ENCODE measurements at places on chromosomes 4 and X.

- H3K27ac ChIP-seq = no peak overlapping the region
- no peak for DNase-seq
- peaks cover 14% of the 10 kb centered on the region for H3K36me3 ChIP-seq
These were observed 59.5 kb upstream of the TADA2B start for GRCh38 chr4:6983544-6984142.

- no peaks in the 10 kb centered on the region for H3K27me3 ChIP-seq
- DNase-seq = no peak
These were observed 82.7 kb downstream of the TENM3 start for GRCh38 chr4:182325848-182326255.

- H3K36me3 ChIP-seq = peaks cover 6% of the 10 kb centered on the region
- no peak overlapping the region for H3K27ac ChIP-seq
- H3K4me3 ChIP-seq = no peak overlapping the region
These were observed 110.9 kb downstream of the FBXW7 start for GRCh38 chr4:152424977-152425376.

DNA sequence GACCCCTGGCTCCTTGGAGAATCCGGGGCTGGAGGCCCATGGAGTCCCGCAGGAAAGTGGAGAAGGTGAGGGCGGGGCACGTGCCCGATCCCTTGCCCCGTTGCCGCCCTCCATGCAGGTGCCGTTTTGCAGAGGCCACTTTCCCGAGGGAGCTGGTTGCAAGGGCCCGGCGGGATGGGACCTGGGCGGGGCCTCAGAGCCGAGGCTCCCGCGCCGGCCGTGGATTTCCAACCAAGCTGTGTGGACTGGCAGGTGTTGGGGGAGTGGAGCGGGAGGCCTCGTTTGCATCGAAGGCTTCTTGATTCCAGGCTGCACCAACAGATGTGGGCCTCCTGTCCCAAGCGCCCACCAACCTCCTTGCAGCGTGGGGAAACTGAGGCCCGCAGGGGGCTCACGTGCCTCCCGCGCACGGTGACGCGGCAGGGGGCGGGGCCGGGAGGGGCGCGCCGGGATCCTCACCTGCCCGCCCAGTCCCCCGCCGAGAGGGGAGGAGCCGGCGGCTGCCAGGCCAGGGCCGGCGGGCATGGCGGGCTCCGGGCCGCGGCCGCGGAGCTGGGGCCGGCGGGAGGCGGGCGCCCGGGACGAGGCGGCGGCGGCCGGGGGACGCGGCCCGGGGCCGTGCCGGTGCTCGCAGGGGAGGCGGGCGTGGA, 24.9 kb downstream of the SH3BP2 start:
- H3K27ac ChIP-seq = peak overlapping the region; percentile 85
- no peak for DNase-seq
- peak overlapping the region; percentile 83 for H3K4me3 ChIP-seq

GRCh38 chrX:9866633-9867032, 80.4 kb downstream of the SHROOM2 start:
- DNase-seq = no peak
- H3K4me3 ChIP-seq = no peak overlapping the region
- peaks cover 12% of the 10 kb centered on the region for H3K4me1 ChIP-seq

DNA sequence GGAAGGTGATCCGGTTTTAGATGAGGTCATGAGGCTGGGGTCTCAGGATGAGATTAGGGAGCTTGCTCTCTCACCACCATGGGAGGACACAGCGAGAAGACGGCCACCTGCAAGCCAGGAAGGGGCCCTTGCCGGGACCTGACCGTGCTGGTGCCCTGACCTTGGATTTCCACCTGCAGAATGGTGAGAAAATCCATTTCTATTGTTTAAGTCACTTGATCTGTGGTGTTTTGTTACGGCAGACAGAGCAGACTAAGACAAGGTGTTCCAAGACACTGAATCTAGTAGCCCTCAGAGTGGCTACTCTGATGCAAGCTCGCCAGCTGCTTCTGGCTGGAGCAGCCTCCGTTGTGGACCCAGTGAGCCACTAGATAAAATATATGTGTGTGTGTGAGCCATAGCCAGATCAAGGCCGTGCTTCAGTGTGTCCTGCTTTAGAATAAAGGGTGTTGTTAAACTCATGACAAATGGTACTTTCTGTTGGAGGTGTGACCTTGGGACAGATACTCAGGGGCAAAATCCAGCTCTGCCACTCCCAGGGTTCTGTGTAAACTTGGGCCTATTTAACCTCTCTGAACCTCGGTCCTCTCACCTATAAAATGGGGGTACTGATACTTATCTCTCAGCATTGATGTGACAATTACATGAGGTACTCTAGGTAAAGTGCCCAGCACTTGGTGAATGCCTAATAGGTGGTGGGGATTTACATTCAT, 67.9 kb upstream of the STX18 start:
- no peak overlapping the region for H3K27ac ChIP-seq
- H3K36me3 ChIP-seq = peaks cover 34% of the 10 kb centered on the region
- H3K27me3 ChIP-seq = no peaks in the 10 kb centered on the region

DNA sequence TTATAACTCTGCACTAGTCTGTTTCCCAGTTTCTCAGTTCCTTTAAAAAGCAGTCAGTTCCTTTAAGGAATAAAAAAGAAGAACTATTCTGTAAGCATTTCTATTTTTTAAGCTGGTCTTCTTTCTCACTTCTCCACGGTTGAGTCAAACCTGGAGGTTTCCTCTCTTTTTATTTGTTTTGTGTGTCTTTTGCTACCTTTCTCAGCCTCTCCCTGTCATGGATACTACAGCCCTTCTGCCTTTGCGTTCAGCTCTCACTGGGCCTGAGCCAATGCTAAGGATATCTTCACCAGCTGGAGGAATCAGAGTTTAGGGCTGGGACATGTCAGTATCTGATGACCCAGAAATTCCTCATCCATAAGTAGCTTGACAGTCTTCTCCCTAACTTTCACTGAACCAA, 49.7 kb upstream of the PRKX start:
- H3K4me1 ChIP-seq = peaks cover 6% of the 10 kb centered on the region
- H3K36me3 ChIP-seq = no peaks in the 10 kb centered on the region
- H3K27ac ChIP-seq = no peak overlapping the region
- peaks cover 10% of the 10 kb centered on the region for H3K27me3 ChIP-seq
- no peak for DNase-seq

- peak overlapping the region; percentile 85 for H3K27ac ChIP-seq
- DNase-seq = no peak
- H3K4me3 ChIP-seq = no peak overlapping the region
- peaks cover 77% of the 10 kb centered on the region for H3K4me1 ChIP-seq
- H3K36me3 ChIP-seq = peaks cover 31% of the 10 kb centered on the region
- H3K27me3 ChIP-seq = no peaks in the 10 kb centered on the region
These were observed 6.9 kb downstream of the GAK start for GRCh38 chr4:925171-925570.

DNA sequence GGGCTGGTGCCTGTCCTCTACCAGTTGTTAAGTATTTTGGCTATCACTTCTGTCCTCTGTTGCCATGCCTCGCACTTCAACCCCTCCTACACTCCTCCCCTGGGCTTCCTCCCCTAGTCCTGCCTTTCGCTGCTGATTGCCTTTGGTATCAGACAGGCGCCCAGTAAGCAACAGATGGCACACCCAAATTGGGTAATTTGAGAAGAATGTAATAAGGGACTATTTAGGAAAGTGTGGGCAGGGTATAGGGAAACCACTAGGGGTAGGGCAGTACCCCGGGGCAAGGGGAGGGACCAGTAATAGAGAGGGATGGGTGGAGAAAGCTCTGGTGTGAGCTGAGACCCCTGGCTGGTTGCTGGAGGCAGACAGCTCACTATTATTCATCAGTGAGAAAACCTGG, 172.7 kb upstream of the USP9X start:
- no peak overlapping the region for H3K4me3 ChIP-seq
- peaks cover 5% of the 10 kb centered on the region for H3K4me1 ChIP-seq
- no peak for DNase-seq
- H3K27me3 ChIP-seq = no peaks in the 10 kb centered on the region

GRCh38 chr4:141038428-141038827, 94.8 kb downstream of the RNF150 start:
- H3K27ac ChIP-seq = no peak overlapping the region
- H3K36me3 ChIP-seq = no peaks in the 10 kb centered on the region
- peaks cover 3% of the 10 kb centered on the region for H3K27me3 ChIP-seq
- H3K4me3 ChIP-seq = no peak overlapping the region
- DNase-seq = no peak
- H3K4me1 ChIP-seq = no peaks in the 10 kb centered on the region

- no peak for DNase-seq
- peaks cover 7% of the 10 kb centered on the region for H3K4me1 ChIP-seq
- peaks cover 4% of the 10 kb centered on the region for H3K27me3 ChIP-seq
- H3K36me3 ChIP-seq = no peaks in the 10 kb centered on the region
- H3K4me3 ChIP-seq = no peak overlapping the region
These were observed 24.9 kb downstream of the TNMD start for GRCh38 chrX:100609591-100609990.

DNA sequence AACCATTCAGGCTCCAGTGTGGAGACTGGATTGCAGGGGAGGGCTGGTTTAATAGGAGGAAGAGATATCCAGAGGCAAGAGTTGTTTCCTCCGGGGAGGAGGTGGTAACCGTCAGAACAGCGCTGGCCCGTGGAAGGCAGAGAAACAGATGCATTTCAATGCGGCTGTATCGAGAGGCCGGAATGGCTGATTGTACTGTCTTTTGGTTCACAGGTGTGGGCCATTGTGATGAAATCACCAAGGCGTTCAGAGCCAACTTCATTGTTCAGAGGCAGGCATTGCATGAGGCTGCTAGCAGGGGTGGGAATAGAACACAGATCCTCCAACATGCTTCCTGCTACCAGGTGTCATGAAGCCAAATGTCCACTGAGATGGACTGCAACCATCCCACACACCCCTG, 53.0 kb downstream of the SHOX start:
- peaks cover 11% of the 10 kb centered on the region for H3K27me3 ChIP-seq
- H3K4me3 ChIP-seq = no peak overlapping the region
- DNase-seq = no peak
- no peak overlapping the region for H3K27ac ChIP-seq
- no peaks in the 10 kb centered on the region for H3K4me1 ChIP-seq

GRCh38 chrX:128460835-128461234, 408.6 kb upstream of the ACTRT1 start:
- no peaks in the 10 kb centered on the region for H3K4me1 ChIP-seq
- no peak for DNase-seq
- no peak overlapping the region for H3K27ac ChIP-seq
- no peaks in the 10 kb centered on the region for H3K36me3 ChIP-seq

GRCh38 chr4:40152637-40153036, 44.2 kb upstream of the RHOH start:
- H3K4me1 ChIP-seq = peaks cover 6% of the 10 kb centered on the region
- no peak for DNase-seq
- no peak overlapping the region for H3K27ac ChIP-seq
- no peaks in the 10 kb centered on the region for H3K27me3 ChIP-seq
- no peak overlapping the region for H3K4me3 ChIP-seq
- H3K36me3 ChIP-seq = peaks cover 8% of the 10 kb centered on the region

DNA sequence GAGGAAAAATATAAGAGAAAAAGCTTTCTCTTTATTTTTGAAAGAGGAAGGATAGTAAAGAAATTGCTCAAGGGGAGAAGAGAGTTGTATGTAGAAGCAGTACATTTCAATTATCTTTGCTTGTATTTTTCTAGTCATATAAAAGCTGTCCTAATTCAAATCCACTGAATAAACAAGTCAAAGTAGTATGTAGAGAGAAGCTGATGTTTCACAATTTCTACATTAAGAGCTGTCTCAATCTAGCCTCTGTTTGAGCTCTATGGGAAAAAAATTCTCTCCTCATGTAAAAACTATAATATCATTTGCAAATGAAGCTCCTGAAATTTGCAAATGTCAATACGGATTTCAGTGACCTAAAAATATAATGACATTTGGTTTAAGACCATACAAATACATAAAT, 52.6 kb downstream of the CHM start:
- DNase-seq = no peak
- no peak overlapping the region for H3K4me3 ChIP-seq
- H3K36me3 ChIP-seq = peaks cover 3% of the 10 kb centered on the region
- no peak overlapping the region for H3K27ac ChIP-seq

GRCh38 chr4:159009521-159009920, 93.4 kb upstream of the RAPGEF2 start:
- no peaks in the 10 kb centered on the region for H3K36me3 ChIP-seq
- DNase-seq = no peak
- no peaks in the 10 kb centered on the region for H3K4me1 ChIP-seq
- H3K27me3 ChIP-seq = peaks cover 10% of the 10 kb centered on the region
- no peak overlapping the region for H3K27ac ChIP-seq

DNA sequence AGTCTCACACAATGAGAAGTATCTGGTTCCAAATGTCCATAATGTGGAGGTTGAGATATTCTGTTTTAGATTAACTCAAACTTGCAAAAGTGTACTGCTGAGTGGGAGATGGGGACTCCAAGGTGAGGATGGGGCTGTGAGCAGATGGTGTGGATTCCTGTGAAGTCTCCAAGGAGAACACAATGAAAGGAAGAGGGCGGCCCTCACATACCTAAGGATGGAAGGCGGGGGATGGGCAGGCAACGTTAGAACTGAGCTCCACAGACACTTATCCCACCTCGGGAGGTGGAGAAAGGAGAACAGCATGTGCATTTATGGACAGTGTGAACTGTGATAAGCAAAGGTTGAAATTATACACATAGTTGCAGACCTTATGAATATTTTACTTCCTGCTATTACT, 9.9 kb upstream of the SPATA4 start:
- H3K27me3 ChIP-seq = peaks cover 48% of the 10 kb centered on the region
- H3K36me3 ChIP-seq = no peaks in the 10 kb centered on the region
- DNase-seq = no peak
- H3K4me3 ChIP-seq = no peak overlapping the region
- H3K27ac ChIP-seq = no peak overlapping the region

DNA sequence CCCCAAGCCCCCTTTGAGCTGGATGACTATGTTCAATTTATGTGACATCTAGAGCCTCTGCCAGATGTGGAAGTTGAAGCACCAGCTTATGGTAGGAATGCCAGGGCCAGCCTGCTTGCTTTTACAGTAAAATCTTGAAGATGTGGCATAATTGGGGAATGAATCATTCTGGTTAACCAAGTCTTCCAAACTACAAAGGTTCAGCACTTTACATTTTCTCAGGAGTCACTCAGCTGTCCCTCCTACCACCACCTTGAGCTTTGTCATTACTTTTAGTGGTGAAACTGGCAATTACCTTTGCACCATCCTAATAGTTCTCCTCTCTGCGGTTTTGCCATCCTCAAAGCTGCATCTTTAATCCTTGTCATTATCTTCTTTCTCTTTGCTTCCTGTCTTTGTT, 172.2 kb downstream of the HS6ST2 start:
- H3K36me3 ChIP-seq = no peaks in the 10 kb centered on the region
- H3K27me3 ChIP-seq = no peaks in the 10 kb centered on the region
- H3K4me3 ChIP-seq = no peak overlapping the region
- DNase-seq = no peak
- H3K27ac ChIP-seq = no peak overlapping the region
- no peaks in the 10 kb centered on the region for H3K4me1 ChIP-seq

DNA sequence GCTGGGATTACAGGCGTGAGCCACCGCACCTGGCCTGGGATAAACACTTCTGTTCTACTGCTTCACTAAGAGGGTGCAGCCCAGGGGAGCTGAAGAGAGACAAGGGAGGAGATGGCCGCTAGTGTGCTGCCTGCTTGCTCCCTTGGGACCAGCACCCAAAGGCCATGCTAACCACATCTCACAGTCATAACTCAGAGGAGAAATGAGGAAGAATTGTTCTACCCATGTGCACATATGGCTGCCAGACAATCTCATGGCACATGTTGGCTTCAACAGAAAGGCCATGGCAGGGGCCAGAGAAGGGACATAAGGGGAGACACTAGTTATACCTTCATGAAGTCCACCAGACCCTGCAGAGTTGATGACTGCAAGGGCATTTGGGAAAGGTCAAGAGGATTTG, 22.4 kb downstream of the CLDN22 start:
- no peak overlapping the region for H3K4me3 ChIP-seq
- peaks cover 6% of the 10 kb centered on the region for H3K27me3 ChIP-seq
- DNase-seq = peak; percentile 53
- H3K36me3 ChIP-seq = no peaks in the 10 kb centered on the region
- no peak overlapping the region for H3K27ac ChIP-seq
- peaks cover 4% of the 10 kb centered on the region for H3K4me1 ChIP-seq
